ENCODE measurements at places on chromosomes 2 and 18.

GRCh38 chr18:3528231-3528630 lies 78.3 kb downstream of the TGIF1 start:
- no peak for DNase-seq

GRCh38 chr18:2201036-2201600 lies 370.2 kb downstream of the METTL4 start:
- no peak for DNase-seq

DNA sequence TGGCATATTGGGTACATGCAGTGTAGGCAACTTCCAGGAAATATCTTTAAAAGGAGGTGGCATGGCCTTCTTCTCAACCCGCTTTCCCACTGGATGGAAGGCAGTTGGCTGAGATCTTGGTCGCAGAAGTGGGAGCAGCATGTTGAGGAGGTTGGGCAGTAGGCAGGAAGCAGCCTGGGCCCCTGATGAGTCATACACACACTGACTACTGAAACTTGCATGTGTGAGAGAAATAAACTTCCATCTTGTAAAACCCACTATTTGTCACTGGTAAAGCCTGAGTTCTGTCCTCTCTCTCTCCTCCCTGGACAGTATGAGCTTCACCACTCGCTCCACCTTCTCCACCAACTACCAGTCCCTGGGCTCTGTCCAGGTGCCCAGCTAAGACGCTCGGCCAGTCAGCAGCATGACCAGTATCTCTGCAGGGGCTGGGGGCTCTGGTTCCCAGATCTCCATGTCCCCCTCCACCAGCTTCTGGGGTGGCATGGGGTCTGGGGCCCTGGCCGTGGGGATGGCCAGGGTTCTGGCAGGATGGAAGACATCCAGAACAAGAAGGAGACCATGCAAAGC lies 233.8 kb upstream of the SPRED2 start:
- DNase-seq, result peak; percentile 36

DNA sequence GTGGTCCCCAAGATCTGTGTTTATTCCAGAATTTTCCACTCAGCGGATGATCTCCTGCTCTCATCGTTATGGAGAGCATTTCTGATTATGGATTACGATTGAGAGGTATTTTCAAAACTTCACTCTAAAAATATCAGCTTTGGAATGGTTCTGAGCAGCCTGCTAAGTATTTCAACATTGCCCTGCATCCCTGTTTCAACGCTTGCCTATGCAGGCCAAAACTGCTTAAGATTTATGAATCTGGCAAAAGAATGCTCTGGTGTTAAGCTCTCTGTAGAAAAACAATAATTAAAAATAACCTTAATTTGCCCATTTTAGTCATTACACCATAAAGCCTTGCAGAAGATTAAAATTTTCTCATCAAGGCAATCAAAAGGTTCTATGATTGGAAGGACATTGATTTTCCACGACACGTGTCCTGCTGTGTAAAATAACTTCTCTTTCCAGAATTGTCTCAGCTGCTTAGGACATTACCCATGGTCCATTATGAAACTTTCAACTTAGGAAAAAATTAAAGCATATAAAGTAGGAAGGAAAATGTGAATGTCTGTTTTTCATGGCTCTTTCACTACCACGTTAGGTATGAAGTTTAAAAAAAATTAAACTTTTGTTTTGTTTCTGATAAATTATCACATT lies 229.9 kb downstream of the ACKR3 start:
- DNase-seq, result no peak

- DNase-seq, result no peak
Observed at GRCh38 chr18:46164920-46165319, 60.7 kb downstream of the HAUS1 start.

- no peak for DNase-seq
Observed at GRCh38 chr2:149167001-149167780, 128.7 kb downstream of the LYPD6B start.

DNA sequence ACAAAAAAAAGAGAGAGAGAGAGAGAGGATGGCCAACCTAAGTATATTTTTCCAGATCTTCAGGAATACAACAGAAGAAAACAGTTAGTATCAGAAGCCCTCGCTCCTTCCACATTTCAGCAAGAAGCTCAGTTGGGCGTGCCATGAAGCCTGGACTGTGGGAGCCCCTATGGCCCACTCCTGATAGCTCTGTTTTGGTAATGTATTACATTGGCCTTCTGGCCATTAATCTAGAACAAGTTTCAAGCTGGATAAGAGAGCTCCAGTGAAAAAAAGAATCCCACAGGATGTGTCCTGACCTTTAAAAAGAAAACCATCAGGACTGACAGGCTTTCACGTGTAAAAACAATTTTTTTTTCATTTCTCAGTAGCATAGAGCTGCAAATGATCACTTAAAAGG lies 197.9 kb downstream of the ICOS start:
- no peak for DNase-seq

GRCh38 chr2:115160531-115161080 lies 718.2 kb downstream of the DPP10 start:
- no peak for DNase-seq

DNA sequence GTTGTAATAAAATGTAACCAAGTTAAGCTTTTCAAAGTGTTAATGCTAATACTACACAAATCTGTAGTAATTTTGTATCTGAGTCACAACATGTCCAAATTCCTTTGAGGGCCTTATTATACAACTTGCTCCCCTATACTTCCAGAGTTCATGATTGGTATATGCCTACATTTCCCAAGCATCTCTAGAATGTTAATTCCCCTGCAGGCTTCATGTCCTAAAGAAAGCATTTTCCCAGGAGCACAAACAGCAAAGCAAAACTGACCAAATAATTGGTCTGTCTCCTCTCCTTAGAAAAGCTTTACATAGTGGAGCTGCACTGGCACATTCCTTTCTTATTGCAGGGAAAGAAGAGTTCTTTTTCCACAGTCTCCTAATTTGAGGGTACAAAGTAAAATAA lies 3.7 kb downstream of the ALS2 start:
- no peak for DNase-seq

- DNase-seq, result no peak
Observed at GRCh38 chr18:28485918-28486317, 309.0 kb upstream of the CDH2 start.

- no peak for DNase-seq
Observed at GRCh38 chr2:26349690-26350089, 3.1 kb upstream of the ADGRF3 start.

- no peak for DNase-seq
Observed at GRCh38 chr18:3761266-3761665, 311.3 kb downstream of the TGIF1 start.

- peak; percentile 64 for DNase-seq
Observed at GRCh38 chr2:176136374-176137251, 7.1 kb downstream of the HOXD8 start.

- DNase-seq, result peak; percentile 7
Observed at GRCh38 chr2:118242216-118242615, 153.9 kb downstream of the INSIG2 start.

- no peak for DNase-seq
Observed at GRCh38 chr2:191617575-191617974, 60.4 kb upstream of the NABP1 start.

Measured in GM03348 (cell line).